RPMI7951 (cell line): ENCODE measurements at places on chromosomes 5 and 9. TPM values are rescaled to one million over a fixed set of nuclear protein-coding genes. Genes with fewer than 3 reads are reported as not detected.

DNA sequence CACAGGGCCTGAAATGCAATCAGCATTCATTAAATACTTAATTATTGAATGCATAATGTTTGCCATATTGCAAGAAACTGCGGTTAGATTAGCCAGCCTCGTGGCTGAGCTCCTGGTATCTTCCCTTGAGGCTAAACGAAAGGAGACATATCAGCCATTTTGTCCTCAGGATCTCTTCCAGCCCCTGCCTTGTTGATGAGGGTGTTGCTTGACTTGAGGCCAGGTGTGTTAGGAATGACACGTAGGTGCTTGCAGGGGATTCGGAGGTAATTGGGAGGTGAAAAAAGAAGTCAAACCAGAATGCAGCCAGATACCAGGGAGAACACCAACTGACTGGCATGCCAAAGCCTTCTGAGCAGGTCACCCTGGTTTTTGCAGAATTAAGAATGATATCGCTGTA lies 12.5 kb downstream of the SH3RF2 start:
- DNase-seq, result no peak

Gene SPINK5
- total RNA-seq, result not detected in 2 replicates

DNA sequence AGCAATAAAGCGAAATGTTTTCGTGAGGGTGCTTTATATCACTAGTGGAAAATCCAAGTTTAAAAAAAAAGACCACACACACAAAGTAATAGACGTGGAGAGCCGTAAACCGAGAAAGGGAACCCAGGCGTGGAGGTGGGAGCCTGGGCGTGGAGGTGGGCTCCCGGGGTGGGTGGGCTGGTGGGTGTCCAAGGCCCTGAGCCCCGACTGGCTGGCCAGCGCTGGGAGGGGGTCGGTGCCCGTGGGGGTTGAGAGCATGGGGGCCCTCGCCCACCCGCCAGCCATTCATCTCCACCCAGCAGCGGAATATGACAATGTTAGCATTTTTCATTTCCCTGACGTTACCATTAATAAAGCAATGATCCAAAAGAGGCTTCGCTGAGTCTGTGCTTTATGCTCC lies 135.0 kb downstream of the MVB12B start:
- DNase-seq, result no peak

DNA sequence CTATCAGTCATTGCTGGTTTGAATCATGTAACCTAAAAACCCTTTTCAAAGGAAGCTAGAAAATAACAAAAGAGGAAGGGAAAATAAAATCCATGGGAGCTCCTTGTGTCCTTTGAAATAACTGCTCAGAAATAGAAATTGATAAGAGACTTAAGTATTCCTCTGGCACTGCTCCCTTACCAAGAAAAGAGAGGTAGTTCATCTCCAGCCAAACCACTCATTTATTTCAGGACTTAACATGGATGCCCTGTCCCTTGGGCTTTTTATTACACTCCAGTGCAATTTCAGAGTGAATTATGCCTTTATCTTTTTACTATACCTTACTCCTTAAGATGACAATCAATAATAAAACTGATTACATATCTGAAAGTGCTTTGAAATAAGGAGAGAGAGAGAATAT lies 61.0 kb downstream of the MUSK start:
- no peak for DNase-seq

GRCh38 chr5:82849885-82850284 lies 227.3 kb downstream of the TMEM167A start:
- no peak for DNase-seq
